Hindlimb muscle (tissue), 1 donor: ENCODE measurements at places on chromosomes 16 and 17.

DNA sequence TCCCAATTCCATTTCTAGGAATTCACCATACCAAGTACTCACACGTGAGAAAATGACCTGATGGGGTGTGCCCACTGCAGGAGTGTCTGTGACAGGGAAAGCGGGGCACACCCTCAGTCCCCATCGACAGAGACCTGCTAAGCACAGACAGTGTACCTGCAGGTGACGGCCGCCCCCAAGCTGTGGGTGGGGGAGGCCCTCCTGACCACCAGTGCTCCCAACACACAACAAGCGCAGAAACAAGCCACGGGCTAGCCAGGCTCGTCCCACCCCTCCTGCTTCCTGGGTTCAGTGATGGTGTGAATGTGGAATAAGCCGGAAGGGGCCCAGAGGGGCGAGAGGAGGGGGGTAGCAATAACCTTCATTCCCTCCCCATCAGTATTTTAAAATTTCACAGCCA, 31.9 kb downstream of the ZCCHC14 start:
- DNase-seq = no peak

- no peak for DNase-seq
These were observed 1.2 kb downstream of the CCDC137 start for GRCh38 chr17:81667754-81668153.

- no peak for DNase-seq
These were observed 2.3 kb downstream of the GALK1 start for GRCh38 chr17:75762513-75763268.

DNA sequence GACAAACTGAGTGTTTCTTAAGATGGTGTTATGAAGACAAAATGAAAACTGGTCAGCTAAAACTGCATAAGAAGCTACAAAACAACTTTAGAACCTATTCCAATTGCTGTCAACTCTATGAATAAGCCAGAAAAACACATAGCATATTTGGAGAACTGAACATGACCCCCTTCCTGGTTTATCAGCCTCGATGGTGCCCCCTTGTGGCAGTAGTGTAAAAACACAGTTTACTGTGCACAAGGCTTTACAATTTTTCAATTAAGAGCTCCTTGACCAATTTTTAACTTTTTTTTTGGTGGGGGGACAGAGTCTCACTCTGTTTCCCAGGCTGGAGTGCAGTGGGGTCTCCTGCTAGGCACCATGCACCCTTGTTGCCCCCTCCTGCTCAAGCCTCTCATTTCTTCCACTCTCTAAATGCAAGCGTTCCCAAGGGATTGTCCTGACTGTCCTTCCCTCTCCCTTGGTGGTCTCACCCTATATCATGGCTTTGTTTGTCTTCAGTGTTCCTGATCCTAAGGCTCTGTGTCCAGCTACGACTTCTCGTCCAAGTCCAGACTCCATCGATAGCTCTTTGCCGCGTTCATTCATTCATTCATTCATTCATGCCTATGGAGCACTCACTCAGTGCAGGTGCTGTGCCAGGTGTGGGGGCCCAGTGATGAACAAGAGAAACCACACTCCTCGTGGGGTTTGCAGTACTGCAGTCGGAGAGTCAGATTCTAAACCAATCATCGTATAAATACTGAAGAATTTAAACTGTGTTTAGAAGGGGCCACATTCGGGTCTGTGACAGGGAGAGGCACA, 7.5 kb downstream of the EIF1 start:
- peak; percentile 69 for DNase-seq

DNA sequence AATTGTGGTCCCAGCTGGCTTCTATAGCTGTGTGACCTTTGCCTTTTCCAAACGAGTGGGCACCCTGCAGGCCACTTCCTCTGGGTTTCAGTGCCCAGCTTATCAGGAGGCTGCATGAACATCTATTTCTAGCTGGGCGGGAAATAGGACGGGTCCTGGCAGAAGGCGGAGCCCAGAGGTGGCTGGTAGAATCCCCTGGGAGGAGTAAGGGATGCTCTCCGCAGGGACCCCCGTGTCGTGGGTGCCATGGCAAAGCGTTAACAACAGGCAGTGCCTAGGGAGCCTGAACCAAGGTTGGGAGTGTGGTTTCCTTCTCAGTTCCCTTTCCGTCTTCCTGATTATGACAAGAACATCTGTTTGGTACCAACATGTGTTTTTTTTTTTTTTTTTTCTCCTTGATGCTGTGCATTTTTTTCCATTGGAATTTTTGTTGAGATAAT, 58.2 kb downstream of the PLCG2 start:
- DNase-seq = no peak

- no peak for DNase-seq
These were observed 166.8 kb downstream of the SOX9 start for GRCh38 chr17:72287586-72287985.

GRCh38 chr16:10877472-10877946, 507 bp downstream of the CIITA start:
- no peak for DNase-seq

GRCh38 chr17:45051060-45051719, at the start of gene DCAKD:
TSS of gene DCAKD (minus strand) at chr17:45051632. CDS start at chr17:45034885, 16,747 bp downstream.
- peak; percentile 95 for DNase-seq

GRCh38 chr17:36894925-36895324, 42.4 kb upstream of the LHX1 start:
- no peak for DNase-seq
